Peyer's patch (tissue), 4 donors: ENCODE measurements at places on chromosomes 11 and 22.

GRCh38 chr11:30091246-30091645 lies 74.4 kb upstream of the KCNA4 start:
- no peak for DNase-seq

DNA sequence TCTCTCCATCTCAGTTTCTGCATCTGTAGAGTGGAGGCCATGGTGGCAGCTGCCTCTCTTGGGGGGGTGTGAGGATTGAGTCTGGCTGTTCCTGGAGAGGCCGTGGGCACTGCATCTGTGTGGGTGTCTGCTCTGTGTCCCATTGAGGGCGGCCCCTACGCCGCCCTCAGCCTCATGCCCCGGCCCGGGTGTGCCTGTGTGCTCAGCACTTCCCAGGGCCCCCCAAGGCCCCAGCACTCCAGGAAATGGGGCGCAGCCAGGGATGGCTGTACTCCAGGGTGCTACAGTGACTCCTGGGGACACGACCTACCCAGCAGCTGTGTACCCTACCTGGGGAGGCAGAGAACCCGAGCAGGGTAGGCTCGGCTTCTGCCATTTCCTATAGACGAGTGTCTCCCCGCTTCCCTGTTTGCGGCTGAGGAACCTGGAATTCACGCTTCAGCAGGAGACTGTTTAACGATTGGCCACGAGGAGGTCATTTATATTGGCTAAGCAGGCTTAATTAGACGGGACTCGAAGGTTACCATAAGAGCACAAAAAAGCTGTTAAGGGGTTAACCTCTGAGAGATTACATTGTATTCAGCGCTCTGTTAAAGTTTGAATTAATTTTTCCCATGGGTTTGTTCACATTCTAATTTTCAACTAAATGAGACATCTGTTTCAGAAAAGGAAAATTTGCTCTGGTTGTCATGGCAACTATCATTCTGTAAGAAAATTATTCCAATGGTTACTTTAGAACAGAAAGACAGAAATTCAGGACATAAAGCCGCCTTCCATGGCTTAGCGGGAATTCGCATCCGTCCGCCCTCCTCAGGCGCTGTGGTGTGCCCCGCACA lies 76.4 kb downstream of the MPPED1 start:
- no peak for DNase-seq

GRCh38 chr11:66559142-66559865 lies 9.1 kb downstream of the CTSF start:
- no peak for DNase-seq

- no peak for DNase-seq
These were observed 3.2 kb downstream of the LRRC32 start for GRCh38 chr11:76667271-76667818.

DNA sequence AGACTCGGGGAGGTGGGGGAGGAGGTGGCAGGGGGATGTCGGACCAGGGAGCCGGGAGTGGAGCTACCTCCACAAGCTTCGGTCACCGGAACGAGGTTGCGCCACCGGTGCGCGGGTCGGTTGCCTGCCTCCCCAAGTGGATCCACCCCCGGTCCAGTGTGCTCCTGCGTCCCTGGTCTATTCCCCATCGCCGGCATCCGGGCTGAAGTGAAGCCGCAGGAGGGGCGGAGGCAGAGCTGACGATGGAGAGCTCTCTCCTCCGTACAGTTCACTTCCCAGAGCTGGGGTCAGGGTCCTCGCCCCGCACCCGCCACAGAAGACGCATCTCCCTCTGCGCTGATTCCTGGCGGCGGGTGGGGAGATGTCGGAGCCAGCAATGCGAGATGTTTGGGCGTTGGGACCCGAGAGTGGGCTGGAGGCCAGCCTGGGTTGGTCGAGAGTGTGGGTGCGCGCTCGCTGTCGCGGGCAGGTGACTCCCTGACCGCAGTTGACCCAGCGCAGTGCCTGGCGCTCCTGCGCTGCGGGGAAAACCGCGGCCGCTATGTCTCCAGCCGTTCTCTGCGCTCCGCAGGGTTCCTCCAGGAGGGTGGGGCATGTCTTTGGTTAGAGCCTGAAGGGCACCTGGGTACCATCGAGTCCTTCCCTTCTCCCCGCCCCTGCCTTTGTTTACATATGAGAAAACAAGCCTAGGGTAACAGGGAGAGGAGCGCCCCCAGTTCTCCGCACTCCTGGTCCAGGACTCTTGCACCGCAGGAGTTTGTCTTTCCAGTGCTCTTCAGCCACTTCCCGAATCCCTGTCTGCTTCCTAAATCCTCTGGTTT lies 1.7 kb downstream of the C11orf96 start:
- DNase-seq = no peak

- no peak for DNase-seq
These were observed 580.9 kb upstream of the B3GAT1 start for GRCh38 chr11:134992981-134993380.

GRCh38 chr11:1131033-1131911 lies 26.5 kb upstream of the MUC5AC start:
- DNase-seq = no peak

DNA sequence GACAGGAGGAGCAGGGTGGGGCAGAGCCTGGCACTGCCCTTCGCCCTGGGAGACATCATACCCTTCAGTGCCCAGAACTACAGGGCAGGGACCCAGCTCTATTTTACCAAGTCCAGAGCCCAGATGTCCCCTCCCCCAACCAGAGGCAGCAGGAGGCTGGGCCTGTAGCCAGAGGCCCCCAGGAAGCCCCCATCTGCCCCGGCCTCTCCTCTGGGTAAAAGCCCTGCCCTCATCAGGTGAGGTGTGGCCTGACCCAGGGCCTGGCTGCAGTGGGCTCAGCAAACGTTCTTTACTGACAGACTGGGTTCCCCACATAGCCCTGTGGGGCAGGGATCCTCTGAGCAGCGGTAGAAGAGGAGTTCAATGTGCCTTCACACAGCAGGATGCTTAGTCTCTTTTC lies 51.8 kb upstream of the SLC22A12 start:
- DNase-seq = no peak

- no peak for DNase-seq
These were observed 31.3 kb upstream of the DMC1 start for GRCh38 chr22:38601221-38601764.

GRCh38 chr11:122559734-122560382 lies 95.7 kb upstream of the UBASH3B start:
- no peak for DNase-seq

GRCh38 chr11:69811431-69811830 lies 7.8 kb downstream of the FGF3 start:
- no peak for DNase-seq

DNA sequence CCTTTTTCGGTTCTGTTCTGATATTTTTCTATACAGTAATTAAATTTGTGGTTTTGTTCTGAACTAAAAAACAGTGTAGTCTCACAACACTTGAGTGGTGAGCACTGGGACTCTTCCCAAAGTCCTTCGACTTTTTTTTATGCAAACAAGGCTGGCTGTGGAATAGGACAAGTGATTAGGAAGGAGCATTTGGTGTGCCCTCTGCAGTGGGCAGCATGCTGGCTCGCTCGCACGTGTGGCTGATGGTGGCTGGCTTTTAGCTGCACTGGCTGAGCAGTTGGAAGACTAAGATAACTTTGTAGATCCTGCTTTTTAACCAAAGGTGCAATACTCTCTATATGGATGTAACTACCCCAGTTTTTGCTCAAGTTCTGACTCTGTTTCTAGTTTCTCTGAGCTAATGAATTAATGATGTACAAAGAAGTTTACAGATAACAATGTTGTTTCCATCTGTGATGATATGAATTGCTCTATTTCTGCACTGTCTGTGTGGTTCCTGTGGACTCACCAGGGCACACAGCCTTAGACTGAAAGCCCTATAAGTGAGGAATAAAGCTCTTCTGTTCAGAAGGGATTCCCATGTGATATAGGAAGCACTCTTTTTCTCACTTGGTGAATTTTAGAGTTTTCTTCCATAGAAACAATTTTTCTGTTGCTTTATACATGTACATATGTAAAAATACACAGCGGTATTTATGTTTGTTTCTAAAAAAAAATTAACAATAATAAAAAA lies 143.1 kb upstream of the RASSF10 start:
- DNase-seq = no peak

DNA sequence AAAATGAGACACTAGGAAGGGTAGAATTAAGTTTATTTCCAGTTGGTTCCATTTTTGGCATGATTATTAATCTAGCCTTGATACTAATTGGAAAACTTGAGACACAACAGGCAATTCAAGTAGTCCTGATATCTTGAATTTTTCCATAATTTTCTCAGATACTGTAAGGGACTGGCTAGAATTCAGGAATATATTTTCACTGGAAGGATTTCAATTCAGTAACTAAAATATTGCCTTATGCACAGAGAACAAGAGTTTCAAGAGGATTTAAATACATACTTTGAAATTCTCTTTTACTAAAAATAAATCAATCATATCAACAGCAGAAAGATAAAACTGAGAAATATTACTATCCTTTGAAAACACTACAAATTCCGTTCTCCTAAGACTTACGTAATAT lies 632.9 kb downstream of the LRRC4C start:
- DNase-seq = no peak

GRCh38 chr11:44178381-44178780 lies 82.9 kb downstream of the EXT2 start:
- no peak for DNase-seq

DNA sequence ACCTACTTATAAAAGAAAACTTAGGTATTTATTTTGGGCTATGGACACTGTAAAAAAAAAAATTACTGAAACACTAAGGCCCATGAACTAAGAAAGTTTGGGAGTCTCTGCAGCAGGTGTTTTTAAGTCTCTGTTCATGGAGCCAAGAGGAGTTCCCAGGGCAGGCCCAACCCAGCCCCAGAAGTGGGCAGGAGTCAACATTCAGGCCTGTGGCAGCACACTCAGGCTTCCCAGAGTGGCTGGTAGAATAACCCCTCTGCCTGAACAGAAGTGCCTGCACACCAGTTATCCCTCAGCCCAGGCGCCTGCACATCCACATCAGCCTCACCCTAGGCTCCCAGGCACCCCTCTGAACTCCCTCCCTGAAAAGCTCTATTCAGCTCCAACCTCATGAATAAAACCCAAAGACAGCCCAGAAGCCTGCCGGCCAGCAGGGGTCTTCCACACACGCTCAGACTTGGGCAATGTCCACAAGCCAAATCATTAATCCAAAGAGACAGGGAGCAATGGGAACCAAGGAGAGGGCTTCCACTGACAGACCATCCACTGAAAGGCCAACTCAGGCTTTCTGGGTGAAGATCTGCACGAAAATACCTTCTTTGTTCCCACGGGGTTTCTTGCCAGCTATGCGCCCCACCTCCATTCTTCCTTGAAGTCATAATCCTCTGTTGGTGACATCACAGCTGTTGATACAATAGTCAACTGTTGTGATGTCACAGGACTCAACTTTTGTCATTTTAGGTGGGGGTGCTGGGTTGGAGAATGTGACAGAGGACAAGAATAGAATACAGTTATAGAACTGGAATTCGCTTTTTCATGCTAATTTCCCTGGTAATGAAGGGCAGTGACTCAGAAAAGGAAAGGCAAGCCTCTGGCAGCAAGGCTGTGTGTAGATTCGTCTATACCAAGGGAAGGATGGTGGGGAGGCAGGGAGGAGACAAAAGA lies 83.7 kb downstream of the RPL27A start:
- no peak for DNase-seq

DNA sequence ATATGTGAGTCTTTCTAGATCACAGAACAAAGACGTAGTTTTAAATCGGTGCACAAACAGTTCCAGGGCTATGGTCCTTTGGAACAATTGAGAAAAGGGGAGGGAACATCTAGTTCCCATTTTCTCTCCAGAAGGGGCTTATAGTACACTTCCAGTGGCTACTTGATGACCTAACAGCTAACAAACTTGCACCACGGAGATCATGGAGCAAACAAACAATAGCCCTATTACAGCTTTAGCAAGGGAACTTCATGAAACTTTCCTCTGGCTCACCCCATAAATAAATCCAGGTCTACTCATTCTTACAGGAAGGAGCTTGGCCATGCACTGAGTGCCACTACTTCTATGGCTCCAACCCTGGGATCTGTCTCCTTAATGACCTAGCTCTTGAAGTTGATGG lies 8.3 kb upstream of the FOLR2 start:
- DNase-seq = no peak

DNA sequence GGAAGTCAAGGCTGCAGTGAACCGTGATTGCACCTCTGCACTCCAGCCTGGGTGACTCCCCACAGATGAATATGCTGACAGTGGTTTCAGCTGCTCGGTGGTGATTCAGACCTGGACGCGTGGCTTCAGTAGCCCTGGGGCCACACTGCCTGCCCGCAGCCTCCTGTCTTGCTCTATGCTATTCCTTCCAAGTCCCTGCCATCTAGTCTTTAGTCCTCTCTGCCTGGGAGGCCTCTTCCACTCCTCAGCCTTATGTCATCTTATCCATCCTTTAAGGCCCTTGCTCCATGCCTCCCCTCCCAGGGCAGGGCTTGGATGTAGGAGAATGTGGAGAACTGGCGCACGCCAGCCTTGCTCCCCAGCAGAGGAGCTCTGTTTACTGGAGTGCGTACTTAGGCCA lies 23.0 kb downstream of the YDJC start:
- DNase-seq = no peak

DNA sequence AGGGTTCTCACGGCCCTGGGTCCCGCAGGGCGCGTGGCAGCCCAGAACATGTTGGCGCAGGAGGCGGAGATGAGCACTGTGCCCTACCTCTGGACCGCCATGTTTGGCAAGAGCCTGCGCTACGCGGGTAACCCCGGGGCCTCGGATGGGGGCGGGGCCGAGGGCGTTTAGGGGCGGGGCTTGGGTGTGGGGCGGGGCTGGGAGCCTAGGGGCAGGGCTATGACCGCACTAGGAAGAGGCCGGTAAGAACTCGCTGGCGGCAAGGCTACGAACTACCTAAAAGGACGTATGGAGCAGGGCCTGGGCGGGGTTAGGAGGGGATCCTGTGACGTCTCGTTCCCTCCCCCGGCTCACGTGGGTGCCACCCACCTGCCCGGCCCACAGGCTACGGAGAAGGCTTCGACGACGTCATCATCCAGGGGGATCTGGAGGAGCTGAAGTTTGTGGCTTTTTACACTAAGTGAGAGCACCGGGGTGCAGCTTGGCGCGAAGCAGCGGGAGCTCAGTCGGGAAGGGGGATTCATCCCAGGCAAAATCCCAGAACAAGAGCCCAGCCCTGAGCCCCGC lies 2.8 kb upstream of the LZTR1 start:
- peak; percentile 76 for DNase-seq

DNA sequence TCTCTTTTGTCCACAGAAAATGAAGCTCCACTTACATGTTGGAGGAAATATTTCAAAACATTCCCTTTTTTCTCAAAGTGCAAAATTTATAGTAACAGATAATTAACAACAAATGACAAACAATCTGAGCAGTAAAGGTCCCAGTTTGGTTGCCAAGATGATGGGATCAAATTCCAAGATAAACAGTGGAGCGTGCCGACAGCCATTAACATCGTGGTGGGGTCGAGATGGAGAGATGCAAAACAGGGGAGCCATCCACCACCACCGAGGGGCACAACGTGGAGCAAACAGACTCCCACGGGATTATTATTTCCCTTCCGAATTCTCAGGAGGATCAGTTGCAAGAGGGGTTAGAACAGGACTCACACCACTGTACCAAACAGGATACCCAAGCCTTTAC lies 17.2 kb downstream of the MPPED2 start:
- no peak for DNase-seq

GRCh38 chr11:11076276-11076675 lies 218.4 kb upstream of the ZBED5 start:
- DNase-seq = no peak

- DNase-seq = peak; percentile 61
These were observed 5.5 kb upstream of the NEAT1 start for GRCh38 chr11:65416841-65417701.
